ENCODE measurements at places on chromosomes 7 and 10. TPM values are rescaled to one million over a fixed set of nuclear protein-coding genes. Genes with fewer than 3 reads are reported as not detected.

Gene SFTPA2
- not detected for total RNA-seq

Gene DPY19L1
- total RNA-seq: 14.1 TPM

Gene CCDC172
- total RNA-seq: not detected

Gene MRPL43
- 44.6 TPM for total RNA-seq

Gene MRM2
- 17.3 TPM for total RNA-seq

Gene PTPN12
- 43.6 TPM for total RNA-seq
